Stimulated activated CD4-positive, alpha-beta T cell treated with anti-CD3 and anti-CD28 coated beads, Interleukin-1b, Interleukin-23, amount 100 ng/mL, for 24 hours (primary cell): ENCODE measurements at places on chromosomes 4 and X.

DNA sequence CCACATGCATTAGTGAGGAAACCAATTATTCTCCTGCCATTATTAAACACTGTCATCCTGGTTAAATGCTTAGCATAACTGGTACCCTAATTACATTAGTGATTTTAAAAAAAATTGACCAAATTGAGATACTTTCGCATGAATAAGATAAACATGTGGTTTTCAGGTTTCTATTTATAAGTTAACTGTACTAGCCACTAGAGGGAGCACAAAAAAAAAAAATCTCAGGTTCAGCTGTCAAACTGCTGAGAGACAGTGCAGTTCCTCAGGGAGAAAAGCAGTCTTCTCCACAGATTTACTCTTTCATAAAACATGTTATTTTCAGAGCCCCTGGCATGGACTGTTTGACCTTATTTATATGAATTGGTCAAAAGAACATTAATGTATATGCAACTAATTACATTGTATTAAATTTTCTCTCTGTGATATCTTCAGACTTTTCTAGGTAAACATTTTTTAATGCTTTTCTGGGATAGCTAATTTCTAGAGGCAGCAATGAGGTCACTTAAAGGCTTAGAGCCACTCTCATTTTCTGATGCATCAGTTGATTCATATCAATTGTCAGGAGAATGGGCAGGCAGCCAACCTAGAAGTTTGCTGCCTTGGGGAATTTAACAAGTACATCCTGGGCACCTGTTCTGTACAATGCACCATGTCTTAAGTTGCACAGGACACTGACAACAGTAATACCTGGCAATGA is 167.5 kb downstream of the CDS1 start:
- no peak for DNase-seq

DNA sequence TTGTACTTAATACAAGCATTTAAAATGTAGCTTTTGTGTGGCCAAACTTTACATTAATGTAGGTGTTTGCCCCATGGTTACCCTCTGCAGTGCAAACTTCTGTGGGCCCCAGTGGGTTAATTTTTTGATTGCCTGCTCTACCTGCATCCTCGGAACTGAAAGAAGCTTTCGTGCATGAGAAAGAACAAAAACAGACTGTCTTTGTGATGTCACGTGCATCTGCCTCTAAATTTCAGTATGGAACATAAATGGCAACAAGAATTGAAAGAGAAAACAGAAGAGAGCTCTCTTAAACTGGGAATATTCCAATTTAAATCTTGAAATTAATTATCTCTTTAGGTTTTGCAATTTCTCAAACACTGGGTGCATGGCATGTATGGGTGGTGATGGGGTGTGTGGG is 182.4 kb upstream of the LCORL start:
- no peak for DNase-seq

- no peak for DNase-seq
Observed at GRCh38 chrX:2145692-2146367, 354.9 kb downstream of the DHRSX start.

GRCh38 chrX:130097507-130098209 is 12.6 kb downstream of the ELF4 start:
- no peak for DNase-seq
